Central memory CD4-positive, alpha-beta T cell (primary cell): ENCODE measurements at places on chromosomes 3 and 15.
A peak's percentile ranks its signal among the peaks of the same experiment; 100 is the strongest.

- DNase-seq, result no peak
Observed at GRCh38 chr3:178457511-178457910, 78.7 kb upstream of the KCNMB2 start.

DNA sequence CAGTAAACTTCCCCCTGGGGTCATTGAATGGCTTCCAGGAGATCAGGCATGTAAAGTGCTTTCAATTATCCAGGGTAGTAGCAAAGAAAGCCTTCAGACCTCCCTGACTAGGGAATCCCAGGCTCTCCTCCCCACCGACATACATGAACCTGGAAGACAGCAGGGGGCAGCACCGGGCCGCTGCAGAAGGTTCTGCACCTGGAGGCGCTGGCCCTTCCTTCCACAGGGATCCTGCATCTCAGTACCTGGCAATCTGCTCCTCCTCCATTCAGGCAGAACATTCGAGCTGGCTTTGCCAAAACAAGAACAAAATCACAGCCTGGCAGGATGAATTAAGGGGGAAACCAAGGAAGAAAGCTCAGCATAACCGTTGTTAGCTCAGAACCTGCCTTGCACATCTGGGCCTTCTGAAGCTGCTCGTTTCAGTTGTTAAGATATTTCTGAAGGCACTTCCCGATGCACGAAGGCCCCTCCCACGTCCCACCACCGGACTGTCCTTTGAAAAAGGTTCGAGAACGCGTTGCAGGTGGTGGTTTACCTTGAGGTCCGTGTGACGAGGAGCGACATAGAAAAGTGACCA lies 237.7 kb downstream of the SLCO3A1 start:
- no peak for DNase-seq

GRCh38 chr3:160099834-160100233 lies 111.2 kb downstream of the IL12A start:
- DNase-seq, result no peak

DNA sequence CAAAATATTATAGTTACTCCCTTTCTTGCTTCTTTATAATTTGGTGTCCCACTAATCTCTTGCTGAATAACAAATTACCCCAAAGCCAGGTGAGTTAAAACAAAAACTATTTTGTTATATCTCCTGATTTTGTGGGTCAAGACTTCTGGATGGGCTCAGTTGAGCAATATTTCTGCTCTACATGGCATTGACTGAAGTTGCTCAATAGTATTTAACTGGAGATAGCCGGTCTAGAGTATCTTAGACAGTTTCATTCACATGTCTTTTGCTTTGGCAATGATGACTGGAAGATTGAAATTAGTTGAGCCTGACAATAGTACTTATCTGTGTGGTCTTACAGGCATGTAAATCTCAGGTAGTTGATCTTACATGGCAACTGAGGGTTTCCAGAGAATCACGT lies 51.0 kb upstream of the TP63 start:
- no peak for DNase-seq

DNA sequence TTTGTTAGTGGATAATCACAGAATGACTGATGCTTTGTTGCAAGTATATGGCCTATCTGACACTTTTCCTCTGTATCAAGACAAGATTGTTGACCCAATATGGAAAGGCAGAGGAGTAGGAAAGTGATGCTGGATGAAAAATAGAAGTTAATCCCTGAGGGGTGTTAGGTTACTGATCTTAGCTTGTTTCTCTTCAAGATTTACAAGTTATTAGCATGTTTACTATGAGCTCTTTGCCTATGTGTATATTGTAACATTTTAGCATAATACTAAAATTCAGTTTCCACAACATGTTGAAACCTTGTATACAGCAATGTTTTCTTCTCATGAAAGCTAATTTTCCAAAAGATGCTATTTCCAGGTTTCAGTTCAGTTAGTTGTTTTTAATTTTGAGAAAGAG lies 120.4 kb upstream of the CCNL1 start:
- no peak for DNase-seq

DNA sequence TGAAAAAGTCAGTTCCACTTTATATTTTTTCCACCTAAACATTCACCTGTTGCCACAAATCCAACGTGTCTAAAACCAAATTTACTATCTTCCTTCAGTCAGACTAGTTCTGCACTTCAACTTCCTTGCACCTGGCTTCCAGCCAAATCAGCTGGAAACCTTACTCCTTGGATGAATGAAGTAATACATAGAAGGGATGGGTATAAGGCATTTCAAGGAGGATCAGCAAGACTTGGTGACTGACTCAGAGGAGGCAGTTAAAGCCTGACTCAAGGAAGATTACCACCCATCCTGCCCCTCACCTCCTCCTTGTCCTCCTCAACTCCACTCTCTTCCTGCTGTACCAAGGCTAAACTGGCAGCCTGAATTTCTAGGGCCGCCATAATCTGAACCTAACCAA lies 37.1 kb downstream of the QTRT2 start:
- no peak for DNase-seq

GRCh38 chr3:184716622-184717398 lies 4.9 kb upstream of the MAGEF1 start:
- no peak for DNase-seq

DNA sequence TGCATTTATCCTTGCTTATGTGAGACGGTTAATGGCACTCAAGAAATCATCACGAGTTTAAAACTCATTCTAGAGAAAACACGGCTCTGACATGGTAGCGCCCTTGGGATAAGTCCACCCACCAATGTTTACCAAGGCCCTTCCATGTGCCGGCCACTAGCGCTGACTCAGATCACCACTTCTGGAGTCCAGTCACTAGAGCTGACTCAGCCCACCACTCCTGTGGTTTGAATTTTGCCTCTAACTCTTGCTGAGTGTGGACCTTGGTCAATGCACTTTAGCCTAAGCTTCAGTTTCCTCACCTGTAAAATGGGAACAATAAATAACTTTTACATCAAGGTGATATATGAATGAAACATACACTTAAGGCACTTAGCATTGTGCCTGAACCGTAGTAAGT lies 358.4 kb upstream of the PROK2 start:
- DNase-seq, result no peak

DNA sequence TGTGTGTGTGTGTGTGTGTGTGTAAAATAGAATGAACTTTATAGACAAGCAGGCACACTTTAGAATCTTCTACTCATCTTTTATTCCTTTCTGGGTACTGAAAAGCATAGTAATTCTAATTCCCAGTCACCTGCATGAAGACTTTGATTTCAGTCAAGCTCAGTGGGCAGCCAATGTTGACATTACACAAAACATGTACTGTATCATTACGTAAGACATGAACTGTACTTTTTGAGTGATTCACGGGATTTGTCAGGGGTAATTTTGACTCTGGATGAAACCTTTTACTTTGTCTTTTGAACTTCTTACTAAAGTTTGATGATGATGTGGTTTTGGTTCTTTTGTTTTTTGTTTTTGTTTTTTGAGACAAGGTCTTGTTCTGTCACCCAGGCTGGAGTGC lies 38.8 kb downstream of the PTPRG start:
- DNase-seq, result no peak

DNA sequence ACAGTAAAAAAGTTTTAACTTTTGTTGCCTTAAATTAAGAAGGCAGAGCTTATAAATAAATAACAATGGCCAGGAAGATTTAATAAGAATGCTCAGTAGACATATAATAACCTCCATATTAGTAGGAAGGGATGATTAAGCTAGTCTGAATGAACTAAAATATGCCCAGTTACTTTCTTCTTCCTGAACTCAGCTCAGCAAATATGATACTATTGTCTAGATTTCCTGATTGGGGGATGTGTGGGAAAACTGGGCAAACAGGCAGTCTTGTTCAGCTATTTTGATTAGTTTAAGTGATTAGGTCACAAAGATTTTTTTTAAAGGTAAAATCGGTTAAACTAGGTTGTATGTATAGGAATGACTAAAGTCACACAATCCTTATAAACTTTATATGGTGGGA lies 167.2 kb upstream of the SLC2A2 start:
- no peak for DNase-seq

GRCh38 chr3:4722103-4722502 lies 229.0 kb downstream of the ITPR1 start:
- DNase-seq, result no peak

DNA sequence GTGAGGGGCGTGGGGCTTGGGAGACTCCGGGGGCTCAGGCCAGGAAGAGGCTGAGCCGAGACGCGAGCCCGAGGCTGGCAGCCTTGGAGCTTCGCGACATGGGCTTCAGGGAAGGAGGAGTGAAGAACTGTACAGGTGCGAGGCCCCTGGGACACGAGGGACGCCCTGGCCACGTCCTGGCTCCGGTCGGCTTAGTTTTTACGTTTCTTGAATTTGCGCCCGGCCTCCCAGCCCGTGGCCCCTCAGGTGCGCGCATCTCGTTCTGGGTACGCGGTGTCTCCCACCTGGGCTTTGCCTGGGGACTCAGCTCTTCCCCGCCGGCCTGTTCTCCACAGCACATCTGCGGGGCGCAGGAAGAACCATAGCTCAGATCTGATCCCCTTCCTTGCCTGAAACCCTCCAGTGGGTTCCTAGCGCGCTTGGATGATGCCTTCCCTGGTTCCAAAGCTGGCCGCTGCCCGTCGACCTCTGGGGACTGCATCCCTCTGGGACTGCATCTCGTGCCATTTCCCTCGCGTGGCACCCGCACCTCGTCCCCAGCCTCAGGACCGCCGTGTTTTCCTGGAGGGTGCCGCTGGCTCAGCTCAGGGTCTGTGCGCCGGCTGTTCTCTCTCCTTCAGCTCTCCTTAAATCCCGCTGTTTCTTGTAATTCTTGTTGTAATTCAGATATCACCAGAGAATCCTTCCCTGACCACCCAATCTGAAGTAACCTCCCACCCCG lies 614 bp downstream of the CHCHD6 start:
- DNase-seq, result peak; percentile 0

DNA sequence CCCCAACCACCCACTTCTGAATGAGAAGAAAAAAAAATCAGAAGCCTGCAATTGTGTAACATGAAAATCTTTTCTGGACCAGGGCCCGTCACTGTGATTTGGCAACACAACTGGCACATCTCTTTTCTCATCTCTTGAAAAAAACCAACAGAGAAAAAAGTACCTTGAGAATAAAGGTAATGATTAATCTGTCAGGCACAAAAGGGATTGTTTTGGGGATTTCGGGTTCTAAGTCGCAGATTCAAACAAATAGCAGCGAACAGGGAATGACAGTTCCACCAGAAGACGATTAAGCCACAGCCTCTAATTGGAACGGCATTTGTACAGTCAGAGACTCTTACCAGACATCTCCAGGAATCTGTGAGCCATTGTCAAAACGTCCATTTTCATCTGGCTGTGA lies at the start of gene AQP9:
TSS of gene AQP9 (plus strand) at position 276 of the 400 bp plus-strand sequence. CDS start 185 bp downstream, outside the sequence.
- no peak for DNase-seq

GRCh38 chr3:154156530-154156929 lies 35.3 kb downstream of the ARHGEF26 start:
- DNase-seq, result no peak

DNA sequence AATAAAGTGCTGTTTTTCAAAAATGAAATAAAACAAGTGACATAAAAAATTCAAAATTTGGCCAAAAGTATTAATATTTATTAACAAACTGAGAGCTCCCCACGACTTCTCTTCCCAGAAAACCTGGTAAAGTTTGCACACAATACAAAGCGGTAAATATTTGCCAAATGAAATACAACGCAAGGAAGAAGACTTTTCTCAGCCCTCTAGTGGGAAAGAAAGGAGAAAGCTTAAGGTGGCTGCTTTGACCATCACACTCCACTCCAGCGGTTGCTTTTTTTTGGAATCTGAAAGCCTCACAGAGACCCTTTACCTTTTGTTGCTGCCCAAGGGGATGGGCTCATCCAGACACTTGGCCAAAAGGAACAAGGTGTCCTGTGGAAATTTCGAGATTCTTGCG lies 1.1 kb upstream of the GK5 start:
- DNase-seq, result no peak

- DNase-seq, result no peak
Observed at GRCh38 chr3:142235690-142236089, 10.3 kb upstream of the GK5 start.

DNA sequence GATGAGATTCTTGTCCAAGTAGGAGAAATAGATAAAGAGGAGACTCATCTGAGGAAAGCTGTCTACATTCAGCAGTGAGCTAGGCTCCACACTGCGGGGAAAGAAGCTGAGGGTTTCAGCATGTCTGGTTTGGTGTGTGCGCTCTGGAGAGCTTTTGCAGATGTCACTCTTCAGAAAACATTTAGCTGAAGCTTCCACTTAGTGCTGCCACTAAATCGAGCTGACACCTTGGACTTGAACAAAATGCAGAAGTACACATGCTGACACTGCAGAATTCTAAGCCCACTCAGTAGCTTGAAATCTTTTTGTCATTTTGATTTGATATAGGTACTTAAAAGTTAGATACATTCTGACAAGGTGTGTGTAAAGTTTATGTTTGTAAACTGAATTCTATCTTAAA lies 32.3 kb upstream of the CRTC3 start:
- no peak for DNase-seq

GRCh38 chr3:11188231-11188630 lies 33.9 kb downstream of the HRH1 start:
- no peak for DNase-seq

DNA sequence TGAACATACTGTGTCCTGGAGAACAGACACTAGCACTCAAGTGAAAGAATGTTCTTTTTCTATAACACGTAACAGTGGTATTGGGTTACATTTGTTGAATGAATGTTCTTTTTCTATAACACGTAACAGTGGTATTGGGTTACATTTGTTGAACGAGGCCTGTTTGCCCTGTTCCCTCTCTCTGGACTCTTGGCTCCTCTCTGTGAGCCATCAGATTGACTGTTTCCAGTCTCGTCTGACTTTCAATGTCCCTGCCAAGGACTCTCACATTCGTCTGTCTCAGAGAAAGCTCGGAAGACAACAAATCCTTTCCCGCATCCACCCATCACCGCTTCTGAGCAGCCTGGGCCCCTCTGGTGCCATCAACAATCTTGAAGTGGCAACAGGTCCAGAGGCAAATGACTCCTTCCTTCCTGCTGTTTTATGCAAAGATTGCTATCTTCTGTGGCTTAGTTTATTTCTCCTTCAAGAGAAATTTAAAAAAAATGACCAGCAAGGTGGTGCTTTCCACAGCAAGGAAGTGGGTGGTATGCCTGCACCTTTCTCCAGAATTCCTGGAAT lies 8.0 kb downstream of the TMEM45A start:
- DNase-seq, result no peak

DNA sequence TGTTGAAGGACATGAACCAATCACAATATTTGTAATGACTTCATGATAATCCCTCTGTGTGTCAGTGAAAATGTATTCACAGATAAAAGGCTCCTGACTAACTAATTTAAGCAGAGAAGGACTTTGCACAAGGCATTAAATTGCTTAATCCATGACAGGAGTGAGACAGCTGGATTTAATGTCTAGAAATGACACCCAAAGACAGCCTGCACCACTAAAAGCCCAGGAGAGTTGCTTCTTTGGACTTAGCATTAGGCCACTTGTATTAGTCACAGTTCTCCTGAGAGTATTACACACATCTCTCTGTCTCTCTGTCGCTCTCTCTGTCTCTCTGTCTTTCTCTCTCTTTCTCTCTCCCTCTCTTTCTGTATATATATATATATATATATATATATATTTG lies 180.4 kb downstream of the GOLGA8K start:
- no peak for DNase-seq

GRCh38 chr15:99305761-99306505 lies 54.7 kb downstream of the LRRC28 start:
- no peak for DNase-seq
